Liver (tissue), 10 donors: ENCODE measurements at places on chromosomes 6 and 20. TPM values are rescaled to one million over a fixed set of nuclear protein-coding genes. Genes with fewer than 3 reads are reported as not detected.

- no peak overlapping the region for H3K27ac ChIP-seq
- H3K27me3 ChIP-seq: no peaks in the 10 kb centered on the region
- H3K4me3 ChIP-seq: no peak overlapping the region
- no peak for DNase-seq
Measured at GRCh38 chr20:36644706-36645095, 1.3 kb downstream of the SLA2 start.

GRCh38 chr6:56663344-56663743, 20.7 kb upstream of the DST start:
- no peak overlapping the region for H3K27ac ChIP-seq
- no peak overlapping the region for H3K4me3 ChIP-seq
- H3K27me3 ChIP-seq: no peaks in the 10 kb centered on the region
- no peaks in the 10 kb centered on the region for H3K36me3 ChIP-seq

DNA sequence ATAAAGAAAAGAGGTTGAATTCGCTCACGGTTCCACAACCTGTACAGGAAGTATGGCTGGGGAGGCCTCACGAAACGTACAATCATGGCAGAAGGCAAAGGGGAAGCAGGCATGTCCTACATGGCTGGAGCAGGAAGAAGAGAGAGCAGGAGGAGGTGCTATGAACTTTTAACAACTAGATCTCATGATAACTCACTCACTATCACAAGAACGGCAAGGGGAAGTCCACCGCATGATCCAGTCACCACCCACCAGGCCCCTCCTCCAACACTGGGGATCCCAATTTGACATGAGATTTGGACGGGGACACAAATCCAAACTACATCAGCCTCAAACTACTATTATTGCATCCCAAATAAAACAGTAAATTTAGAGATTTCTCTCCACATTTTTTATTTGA, 53.6 kb upstream of the CST7 start:
- peak; percentile 17 for DNase-seq
- no peaks in the 10 kb centered on the region for H3K36me3 ChIP-seq
- no peak overlapping the region for H3K4me3 ChIP-seq
- H3K27me3 ChIP-seq: no peaks in the 10 kb centered on the region
- H3K4me1 ChIP-seq: no peaks in the 10 kb centered on the region

DNA sequence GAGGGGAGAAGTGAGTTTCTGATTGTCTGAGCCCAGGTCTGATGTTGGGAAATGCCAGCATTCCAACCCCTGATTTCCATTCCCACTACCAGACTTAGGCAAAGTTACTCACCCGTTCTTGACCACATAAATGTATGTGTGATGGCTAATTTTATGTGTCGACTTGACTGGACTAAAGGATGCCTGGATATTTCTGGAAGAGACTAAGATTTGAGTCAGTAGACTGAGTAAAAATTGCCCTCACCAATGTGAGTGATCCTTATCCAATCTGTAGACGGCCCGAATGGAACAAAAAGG, 95.8 kb upstream of the TAB2 start:
- H3K27ac ChIP-seq: no peak overlapping the region
- no peaks in the 10 kb centered on the region for H3K27me3 ChIP-seq

DNA sequence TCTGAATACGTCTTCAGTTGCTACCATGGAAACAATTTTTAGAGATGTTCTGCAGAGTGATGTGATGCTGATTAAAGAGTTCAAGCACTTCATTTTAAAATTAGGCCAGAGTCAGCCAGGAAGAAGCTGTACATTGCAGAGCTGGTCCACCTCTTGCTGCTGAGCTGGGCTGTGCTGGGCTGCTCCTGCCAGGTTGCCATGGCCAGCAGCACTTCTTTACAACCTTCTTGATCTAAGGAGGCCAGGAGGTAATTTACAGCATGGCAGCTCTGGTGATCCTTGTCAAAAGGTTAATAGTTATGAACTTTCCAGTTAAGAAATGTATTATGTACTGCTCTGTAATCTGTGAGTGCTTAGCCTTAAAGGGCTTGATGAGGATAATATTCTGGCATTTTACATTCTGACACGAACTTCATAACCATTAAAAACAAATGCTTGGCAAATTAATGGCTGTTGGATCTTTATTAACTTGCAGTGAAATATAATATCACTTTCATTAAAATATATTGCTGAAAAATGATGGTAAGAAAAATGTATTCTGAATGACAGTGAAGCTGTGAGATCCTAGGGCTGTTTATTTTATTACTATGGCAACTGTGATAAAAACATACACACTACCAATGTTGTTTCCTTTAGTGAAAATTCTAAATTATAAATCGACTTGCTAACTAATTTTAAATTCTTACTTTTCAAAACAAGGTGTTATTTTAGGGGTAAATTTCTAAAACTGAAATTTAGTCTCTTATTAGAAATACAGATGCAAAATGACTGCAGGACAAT, 259.7 kb downstream of the RFPL4B start:
- H3K4me1 ChIP-seq: no peaks in the 10 kb centered on the region
- H3K27ac ChIP-seq: no peak overlapping the region
- DNase-seq: no peak
- H3K4me3 ChIP-seq: no peak overlapping the region
- H3K36me3 ChIP-seq: no peaks in the 10 kb centered on the region
- H3K27me3 ChIP-seq: no peaks in the 10 kb centered on the region

GRCh38 chr20:1241456-1241855, 15.6 kb downstream of the RAD21L1 start:
- no peaks in the 10 kb centered on the region for H3K36me3 ChIP-seq
- H3K27me3 ChIP-seq: no peaks in the 10 kb centered on the region
- no peak for DNase-seq
- H3K27ac ChIP-seq: no peak overlapping the region
- no peaks in the 10 kb centered on the region for H3K4me1 ChIP-seq

DNA sequence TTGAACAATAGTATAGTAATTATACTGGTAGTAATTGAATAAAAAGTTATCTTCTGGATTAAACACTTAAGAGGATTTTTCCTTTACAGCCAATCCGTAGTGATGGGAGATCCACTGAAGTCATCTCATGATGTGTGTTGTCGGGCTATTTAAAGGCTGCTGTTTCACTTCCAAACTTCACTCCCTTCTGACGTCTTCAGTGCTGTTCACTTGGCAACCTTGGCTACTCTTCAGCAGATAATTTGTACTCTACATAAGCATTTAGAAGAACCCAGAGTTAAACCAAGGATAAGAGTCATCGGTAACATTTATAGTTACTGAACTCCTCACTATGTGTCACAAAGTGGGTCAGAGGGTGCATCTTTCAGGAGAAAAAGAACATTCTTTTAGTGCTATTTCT, 179.1 kb upstream of the EYA4 start:
- H3K27ac ChIP-seq: no peak overlapping the region
- no peak overlapping the region for H3K4me3 ChIP-seq
- no peak for DNase-seq
- no peaks in the 10 kb centered on the region for H3K27me3 ChIP-seq
- H3K36me3 ChIP-seq: no peaks in the 10 kb centered on the region

GRCh38 chr6:17038316-17038715, 63.5 kb upstream of the STMND1 start:
- H3K36me3 ChIP-seq: no peaks in the 10 kb centered on the region
- no peak for DNase-seq
- H3K4me3 ChIP-seq: no peak overlapping the region
- no peak overlapping the region for H3K27ac ChIP-seq
- peaks cover 4% of the 10 kb centered on the region for H3K4me1 ChIP-seq
- H3K27me3 ChIP-seq: no peaks in the 10 kb centered on the region

DNA sequence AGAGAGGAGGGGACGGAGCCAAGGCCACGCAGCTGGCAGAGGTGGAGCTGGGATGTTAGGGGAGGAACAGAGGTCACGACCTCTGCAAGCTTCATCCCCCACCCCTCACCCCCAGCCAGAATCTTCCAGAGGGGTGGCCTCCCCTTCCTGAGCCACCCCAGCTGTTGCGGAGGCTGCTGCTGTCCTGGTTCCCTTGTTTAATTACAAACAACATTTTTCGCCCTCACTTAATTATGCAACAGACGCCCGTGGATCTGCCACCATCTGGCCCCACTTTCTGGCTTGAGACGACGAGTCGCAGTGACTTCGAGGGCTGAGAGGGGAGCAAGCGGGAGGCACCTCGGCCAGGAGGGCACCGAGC, 153.7 kb upstream of the PTPN1 start:
- H3K27me3 ChIP-seq: no peaks in the 10 kb centered on the region
- no peaks in the 10 kb centered on the region for H3K36me3 ChIP-seq
- peaks cover 4% of the 10 kb centered on the region for H3K4me1 ChIP-seq
- H3K4me3 ChIP-seq: no peak overlapping the region
- no peak for DNase-seq
- H3K27ac ChIP-seq: no peak overlapping the region

DNA sequence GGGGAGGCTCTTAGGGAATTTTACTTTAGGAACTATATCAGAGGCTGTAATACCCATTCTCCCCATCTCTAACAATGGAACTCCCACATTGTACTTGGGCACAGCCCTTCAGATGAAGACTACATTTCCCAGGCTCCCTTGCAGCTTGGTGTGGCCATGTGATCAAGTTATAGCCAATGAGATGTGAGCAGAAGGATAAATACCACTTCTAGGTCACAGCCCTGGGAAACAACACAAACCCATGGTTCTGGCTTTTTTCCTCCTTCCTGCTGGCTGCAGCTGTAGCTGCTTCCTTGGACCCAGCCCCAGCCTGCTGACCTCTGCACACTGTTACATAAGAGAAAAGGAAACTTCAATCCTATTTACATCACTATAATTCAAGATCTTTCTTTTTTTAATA, 445.9 kb upstream of the JARID2 start:
- DNase-seq: peak; percentile 43
- H3K36me3 ChIP-seq: no peaks in the 10 kb centered on the region
- H3K27ac ChIP-seq: no peak overlapping the region
- H3K4me3 ChIP-seq: no peak overlapping the region

GRCh38 chr20:35283441-35284266, 918 bp downstream of the EIF6 start:
- peak overlapping the region; percentile 99 for H3K4me3 ChIP-seq
- DNase-seq: no peak
- H3K27me3 ChIP-seq: no peaks in the 10 kb centered on the region
- H3K36me3 ChIP-seq: peaks cover 23% of the 10 kb centered on the region
- peaks cover 31% of the 10 kb centered on the region for H3K4me1 ChIP-seq
- H3K27ac ChIP-seq: peak overlapping the region; percentile 72

Gene ZKSCAN4
- total RNA-seq: 3.3 TPM

Gene COX4I2
- not detected for total RNA-seq

Gene ANKRD66
- total RNA-seq: not detected

Gene LTA
- not detected for total RNA-seq

Gene COL12A1
- 2.1 TPM for total RNA-seq

Gene CLPSL2
- total RNA-seq: not detected

Gene E2F1
- 11.0 TPM for total RNA-seq

Gene BPIFA1
- not detected for total RNA-seq
